HuH-7 (cell line): ENCODE measurements at places on chromosomes 12 and 14.

- DNase-seq, result no peak
Measured at GRCh38 chr14:50676814-50677516, 8.9 kb upstream of the SAV1 start.

DNA sequence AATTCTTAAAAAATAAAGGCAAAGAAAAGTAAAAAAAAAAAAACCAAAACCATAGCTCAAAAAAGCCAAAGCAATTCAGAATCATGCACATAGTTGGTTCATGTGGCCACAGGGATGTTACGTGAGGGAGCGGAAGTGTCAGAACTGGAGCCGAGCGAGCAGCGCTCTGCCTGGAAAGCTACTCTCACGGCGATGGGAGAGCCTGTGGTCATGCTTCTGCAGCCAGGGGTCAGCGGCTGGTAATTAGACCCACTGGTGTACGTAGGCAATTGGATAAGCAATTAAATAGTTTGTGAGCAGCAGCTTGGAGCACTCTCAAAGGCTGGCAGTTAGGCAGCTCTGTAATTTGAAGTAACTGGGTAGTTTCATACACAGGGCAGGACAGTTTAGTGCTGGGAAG, 58.1 kb downstream of the TRHDE start:
- no peak for DNase-seq

GRCh38 chr14:52553002-52553670, 500 bp downstream of the GPR137C start:
- DNase-seq, result peak; percentile 5

DNA sequence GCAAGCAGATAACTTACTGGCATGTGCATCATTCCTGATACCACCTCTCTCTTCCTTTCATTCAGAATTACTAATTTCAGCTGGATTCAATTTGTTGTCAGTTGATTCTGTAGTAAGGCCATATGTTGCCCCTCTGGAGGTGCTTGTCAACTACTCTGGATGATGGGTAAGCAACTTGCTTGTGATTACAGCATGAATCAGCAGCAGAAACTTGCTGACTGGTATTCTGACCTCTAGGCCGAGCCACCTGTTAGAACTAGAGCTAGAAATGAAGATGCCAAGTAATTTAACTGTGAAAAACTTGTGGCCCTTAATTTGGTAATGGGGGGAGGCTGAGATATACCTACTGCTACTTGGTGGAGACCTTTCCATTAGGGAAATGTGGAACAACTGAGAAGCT, 5.1 kb downstream of the RNF10 start:
- DNase-seq, result no peak

DNA sequence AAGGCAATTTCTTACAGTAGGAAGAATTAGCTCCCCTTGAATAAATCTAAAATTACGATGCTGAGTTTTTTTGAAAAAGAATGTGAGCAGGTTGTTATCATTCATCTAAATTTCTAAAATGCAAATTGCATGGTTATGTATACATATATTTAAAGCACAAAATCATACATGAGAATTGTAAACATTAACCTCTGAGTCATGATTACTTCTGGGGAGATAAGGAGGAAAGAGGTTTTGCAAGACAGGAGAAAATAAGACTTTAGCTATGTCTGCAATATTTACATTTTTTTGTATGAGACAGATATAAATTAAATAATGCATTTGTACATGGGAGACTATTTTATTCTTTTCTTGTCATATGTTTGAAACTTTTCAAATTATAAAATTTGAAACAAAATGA, 72.2 kb downstream of the TSPAN8 start:
- no peak for DNase-seq

DNA sequence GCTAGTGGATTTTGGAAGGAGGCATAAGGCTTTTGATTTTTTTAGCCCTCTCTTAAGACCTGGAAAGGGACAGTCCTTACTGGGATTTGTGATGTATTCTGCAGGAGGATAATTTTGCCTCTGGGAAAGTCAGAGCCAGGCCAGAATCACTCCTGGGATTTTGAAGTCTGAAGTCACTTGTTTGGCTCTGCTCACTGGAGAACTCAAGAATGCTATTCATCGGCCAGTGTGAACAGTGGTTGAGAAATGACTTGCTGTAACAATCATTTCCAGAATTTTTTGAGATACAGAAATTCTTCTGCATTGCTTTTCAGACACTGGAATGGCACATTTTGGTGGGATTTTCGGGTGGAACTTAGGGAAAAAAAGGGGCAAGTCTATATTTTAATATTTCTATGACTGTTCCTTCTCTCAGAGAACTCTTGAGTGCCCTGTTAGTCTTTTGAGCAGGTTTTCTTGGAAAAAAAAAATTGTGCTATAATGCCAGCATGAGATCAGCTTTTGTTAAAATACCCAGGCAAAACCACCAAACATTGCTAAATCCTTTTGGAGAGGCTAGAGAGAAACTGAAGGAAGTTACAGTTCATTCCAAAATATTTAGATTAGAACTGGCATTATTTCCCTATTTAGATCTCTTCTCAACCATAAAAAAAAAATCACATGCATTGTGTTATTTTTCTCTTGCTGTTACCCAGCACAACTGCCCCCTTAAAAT, 26.1 kb upstream of the BHLHE41 start:
- no peak for DNase-seq

- no peak for DNase-seq
Measured at GRCh38 chr12:92393504-92393903, 247.9 kb upstream of the BTG1 start.

- no peak for DNase-seq
Measured at GRCh38 chr12:62191491-62192179, 68.6 kb upstream of the USP15 start.

- no peak for DNase-seq
Measured at GRCh38 chr12:89636052-89636775, 72.4 kb downstream of the ATP2B1 start.

- DNase-seq, result no peak
Measured at GRCh38 chr12:79294590-79294989, 396.2 kb downstream of the PAWR start.

DNA sequence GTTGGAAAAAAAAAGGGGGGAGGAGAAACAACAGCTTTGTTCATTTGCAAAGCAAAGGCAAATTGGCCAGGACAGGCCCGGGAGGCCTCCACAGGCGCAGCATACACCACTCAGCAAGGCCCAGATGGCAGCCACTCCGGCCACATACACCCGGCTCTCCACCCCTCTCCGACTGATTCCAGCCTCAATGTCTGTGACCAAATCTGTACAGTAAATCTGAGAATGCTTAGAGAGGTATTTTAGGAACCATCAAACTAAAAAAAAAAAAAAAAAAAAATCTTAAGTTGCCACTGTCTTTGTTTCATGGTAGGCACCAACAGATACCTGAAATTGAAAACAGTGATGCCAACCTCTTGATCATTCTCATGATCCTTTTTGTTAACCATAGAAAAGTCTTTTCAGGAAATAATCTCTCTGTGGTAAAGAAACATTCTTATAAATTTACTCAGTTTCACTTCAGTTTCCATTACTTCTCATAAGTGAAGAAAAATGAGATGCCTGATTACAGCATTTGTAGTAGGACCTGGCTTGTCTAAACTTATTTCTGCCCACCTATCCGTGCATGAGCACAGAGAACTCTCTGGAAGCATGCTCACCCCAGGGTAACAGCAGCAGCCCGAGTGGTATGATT, 20.2 kb downstream of the VPS37B start:
- no peak for DNase-seq

DNA sequence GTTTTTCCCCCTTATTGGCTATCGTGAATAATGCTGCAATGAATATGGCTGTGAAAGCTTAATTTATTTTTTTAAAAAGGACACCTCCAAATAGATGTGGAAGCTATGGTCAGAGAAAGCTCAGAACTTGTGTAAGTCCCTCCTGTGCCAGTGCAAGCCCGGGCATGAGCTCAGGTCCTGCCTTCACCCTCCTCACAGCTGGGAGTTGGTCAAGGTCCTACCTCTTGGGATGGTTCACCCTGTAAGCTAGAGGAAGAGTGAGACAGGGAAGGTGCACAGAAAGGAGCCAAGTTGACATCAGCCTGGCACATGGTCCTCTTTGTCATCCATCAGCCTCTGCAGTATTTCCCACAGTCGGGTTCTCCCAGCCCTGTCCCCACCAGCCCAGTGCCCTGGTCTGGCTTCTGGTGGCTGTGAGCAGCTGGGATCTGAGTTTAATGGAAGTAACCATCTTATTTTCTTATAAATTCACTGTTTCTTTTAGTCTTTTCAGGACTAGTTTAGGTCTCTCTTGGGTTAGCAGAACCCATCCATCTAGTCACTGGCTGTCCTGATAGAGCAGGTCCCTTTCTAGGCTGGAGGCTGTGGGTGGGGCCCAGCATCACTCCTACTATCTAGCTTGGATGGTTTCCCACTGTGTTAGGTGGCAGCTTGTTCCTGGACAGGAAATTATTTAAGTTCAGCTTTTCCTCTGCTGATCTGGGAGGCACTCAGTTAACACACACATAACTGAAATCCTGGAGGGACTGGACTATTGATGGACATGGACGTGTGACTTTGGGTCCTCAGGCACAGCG, 11.8 kb upstream of the PLEKHG3 start:
- no peak for DNase-seq

DNA sequence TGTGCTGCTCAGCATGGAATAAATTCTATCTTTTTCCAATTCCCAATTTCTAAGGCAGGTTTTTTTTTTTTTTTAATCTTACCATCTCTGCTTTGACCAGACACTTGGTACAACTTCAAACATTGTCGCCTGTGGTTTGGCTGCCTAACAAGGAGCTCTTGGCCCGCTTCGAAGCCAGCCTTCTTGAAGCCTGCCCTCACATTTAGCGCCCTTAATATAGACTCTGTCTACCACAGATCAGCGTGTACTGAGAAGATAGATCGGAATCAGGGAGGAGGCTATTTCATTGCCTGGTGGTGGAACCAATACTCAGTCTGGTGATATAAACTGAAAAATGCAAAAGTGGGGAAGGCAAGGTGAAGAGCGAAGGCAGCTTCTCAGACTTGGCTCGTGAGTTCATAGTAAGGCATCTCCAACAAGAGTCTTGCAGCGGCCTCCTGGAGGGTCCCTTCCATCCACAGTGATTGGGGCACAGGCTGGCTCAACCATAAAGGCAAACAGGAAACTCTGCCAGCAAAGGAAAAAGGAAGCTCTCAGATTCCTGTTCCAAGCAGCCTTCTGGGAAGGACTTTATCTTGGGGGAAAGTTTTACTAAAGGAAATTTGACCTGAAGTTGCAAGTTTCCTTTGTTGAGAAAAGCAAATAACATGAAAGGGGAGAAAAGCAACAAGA, 103.2 kb upstream of the BCL2L14 start:
- no peak for DNase-seq

DNA sequence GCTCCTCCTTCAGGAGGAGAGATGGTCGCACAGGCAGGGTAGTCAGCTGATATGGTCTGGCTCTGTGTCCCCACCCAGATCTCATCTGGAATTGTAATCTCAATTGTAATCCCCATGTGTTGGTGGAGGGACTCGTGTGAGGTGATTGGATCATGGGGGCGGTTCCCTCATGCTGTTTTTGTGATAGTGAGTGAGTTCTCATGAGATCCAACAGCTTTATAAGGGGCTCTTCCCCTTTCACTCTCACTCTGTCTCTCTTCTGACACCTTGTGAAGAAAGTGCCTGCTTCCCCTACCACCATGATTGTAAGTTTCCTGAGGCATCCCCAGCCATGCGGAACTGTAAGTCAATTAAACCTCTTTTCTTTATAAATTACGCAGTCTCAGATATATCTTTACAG, 218.9 kb upstream of the TMTC1 start:
- DNase-seq, result no peak

- DNase-seq, result peak; percentile 9
Measured at GRCh38 chr14:53412819-53413675, 259.9 kb upstream of the DDHD1 start.

DNA sequence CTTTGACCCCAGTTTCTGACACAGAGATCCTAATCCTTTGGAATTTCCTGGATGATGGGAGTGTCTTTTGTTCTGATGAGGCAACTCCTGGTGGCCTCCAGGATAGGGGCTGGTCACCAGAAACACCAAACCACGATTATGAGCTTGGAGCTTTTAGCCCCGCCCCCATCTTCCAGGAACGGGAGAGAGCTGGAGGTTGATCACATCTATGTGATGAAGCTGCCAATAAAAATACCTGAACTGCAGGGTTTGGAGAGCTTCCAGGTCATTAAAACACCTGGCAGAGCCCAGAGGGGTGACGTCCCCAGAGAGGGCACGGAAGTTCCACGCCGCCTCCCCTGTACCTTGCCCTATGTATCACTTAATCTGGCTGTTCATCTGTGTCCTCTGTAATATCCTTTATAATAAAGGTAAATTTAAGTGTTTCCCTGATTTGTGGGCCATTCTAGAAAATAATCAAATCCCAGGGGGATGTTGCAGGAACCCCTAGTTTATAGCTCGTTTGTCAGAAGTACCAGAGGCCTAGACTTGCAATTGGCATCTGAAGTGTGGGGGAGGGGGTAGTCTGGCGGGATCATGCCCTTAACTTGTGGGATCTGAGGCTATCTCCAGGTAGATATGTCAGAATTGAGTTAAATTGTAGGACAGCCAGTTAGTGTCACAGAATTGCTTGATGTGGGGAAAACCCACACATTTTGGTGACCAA, 21.2 kb downstream of the APPL2 start:
- DNase-seq, result peak; percentile 55

GRCh38 chr14:20631023-20631879, 10.2 kb downstream of the OR6S1 start:
- DNase-seq, result no peak

GRCh38 chr14:74954232-74954946, 1.0 kb downstream of the PGF start:
- DNase-seq, result peak; percentile 69

DNA sequence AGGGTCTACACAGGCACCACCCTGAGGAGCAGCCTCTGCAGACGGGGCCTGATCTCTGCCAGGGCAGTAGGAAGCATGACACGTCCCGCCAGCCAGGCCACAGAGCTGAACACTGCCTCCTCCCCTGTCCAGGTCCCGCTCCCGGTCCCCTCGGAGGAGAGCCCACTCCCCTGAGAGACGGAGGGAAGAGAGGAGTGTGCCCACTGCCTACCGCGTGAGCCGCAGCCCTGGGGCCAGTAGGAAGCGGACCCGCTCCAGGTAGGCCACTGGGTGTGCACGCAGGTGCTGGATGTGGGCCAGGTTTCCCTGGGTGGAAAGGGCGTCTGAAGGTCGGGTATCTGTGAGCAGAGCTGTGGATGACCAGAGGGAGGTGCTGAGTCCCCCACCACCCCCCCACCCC, 41.9 kb upstream of the MMP17 start:
- DNase-seq, result no peak

DNA sequence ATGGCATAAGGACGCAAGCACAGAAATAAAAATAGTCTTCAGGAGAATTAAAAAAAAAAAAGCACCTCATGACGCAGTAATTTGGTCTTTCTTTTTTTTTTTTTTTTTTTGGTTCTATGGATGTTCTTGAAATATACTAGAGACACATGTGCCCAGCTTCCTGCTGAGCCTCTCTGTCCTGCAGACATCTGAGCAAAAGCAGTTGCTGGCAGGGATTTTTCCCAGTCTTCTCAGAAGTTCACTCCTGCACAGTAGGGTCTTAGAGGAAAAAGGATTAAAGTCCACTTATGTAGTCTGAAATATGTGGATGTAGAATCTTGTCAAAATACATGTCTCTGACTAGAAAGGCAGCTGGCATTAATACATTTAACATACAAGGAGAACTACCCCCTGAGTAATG, 1888.1 kb upstream of the SEL1L start:
- no peak for DNase-seq
